HCEC 1CT (cell line): ENCODE measurements at places on chromosomes 2 and 18.
A peak's percentile ranks its signal among the peaks of the same experiment; 100 is the strongest.

GRCh38 chr2:138565230-138565598, 63.6 kb downstream of the SPOPL start:
- no peak for DNase-seq

- DNase-seq: peak; percentile 87
Observed at GRCh38 chr2:68319398-68320117, at the start of gene CNRIP1. CNRIP1 (minus strand) TSS chr2:68319949; CDS start chr2:68319400, 549 bp downstream.

GRCh38 chr2:67996772-67997527, 65.9 kb downstream of the C1D start:
- no peak for DNase-seq

DNA sequence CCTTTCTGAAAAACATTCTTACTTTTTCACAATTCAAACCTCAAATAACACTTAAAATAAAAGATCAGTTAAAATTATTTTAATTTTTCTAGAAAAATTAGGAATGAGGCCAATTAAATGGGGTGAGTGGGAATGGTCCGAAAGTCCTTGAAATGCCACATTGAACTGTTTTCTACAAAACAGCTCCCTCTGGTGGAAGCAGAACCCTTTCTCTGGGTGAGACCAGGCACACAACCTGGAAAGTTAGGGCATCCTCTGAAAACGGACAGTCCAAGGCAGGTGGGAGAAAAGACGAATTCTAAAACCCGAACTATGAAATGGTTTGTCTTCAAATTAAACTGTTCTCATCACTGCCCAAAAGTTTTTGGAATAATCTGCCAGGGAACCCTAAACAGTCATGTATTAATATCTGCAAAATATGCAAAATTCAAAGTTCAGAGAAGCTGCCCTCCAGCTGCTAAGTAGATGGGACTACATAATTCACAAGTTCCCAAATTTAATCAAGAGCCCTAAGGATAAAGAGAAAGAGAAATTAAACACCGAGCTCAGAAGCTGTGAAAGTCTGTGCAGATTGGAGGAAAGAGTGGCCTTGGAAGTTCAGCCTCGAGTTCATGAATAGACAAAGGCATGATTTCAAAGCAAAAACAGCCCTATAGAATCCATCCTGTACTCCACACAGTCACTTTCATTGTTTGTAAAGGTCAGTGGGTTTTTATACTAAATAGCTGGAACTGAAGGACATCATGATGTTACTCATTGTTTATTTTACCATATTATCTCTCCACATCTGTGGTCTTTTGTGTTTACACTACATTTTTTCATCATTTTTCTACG, 108.3 kb downstream of the PIEZO2 start:
- peak; percentile 35 for DNase-seq

GRCh38 chr18:5393779-5394178, 98.3 kb upstream of the ZBTB14 start:
- no peak for DNase-seq

- DNase-seq: no peak
Observed at GRCh38 chr2:26716340-26716739, 23.8 kb downstream of the KCNK3 start.
